ENCODE measurements at places on chromosomes 5 and 9. TPM values are rescaled to one million over a fixed set of nuclear protein-coding genes. Genes with fewer than 3 reads are reported as not detected.
A peak's percentile ranks its signal among the peaks of the same experiment; 100 is the strongest.

DNA sequence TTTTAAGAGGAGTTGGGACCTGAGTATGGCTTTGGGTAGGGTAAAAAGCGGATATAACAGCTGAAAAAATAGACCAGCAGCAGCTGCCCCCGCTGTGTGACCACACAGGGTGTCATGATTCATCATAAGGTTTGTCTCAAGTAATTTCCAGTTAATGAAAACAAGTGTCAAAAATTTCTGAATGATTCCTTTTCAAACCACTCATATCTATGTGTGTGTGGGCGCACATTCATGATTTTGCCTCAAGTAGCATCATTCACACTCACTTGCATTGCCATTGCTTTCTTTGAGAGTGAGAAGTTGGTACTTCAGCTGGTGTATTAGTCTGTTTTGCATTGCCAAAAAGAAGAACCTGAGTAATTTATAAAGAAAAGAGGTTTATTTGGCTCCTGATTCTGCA is 12.1 kb upstream of the TNFAIP8 start:
- peak; percentile 80 for DNase-seq

- DNase-seq, result no peak
Observed at GRCh38 chr9:108316630-108317029, 539.2 kb downstream of the ACTL7B start.

Gene PCDHGB3
- total RNA-seq, result 0.68 TPM

Gene SEMA4D
- total RNA-seq, result 4.5 TPM

Gene KIF4B
- total RNA-seq, result 0.17 TPM

All from Daoy (cell line).